NCI-H2029 treated with DMSO at 0.1 percent for 48 hours (cell line): ENCODE measurements at places on chromosomes 6 and 20.

- no peak for DNase-seq
Observed at GRCh38 chr6:143205991-143206390, 145.3 kb downstream of the AIG1 start.

DNA sequence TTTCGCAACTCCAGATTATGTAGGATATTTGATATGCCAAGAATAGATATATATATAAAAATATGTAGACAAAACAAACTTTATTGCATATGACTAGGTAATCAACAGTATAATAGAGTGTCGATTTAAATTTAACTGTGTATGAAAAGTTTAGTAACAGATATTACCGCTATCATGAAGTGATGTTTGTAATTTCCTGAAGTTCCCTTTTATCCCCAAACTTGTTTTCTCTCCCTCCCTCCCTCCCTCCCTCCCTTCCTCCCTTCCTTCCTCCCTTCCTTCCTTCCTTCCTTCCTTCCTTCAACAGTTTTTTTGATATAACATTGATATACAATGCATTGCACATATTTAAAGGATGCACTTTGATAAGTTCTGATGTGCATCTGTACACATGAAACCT lies 15.2 kb downstream of the ADGB start:
- DNase-seq = no peak

GRCh38 chr6:51660767-51661166 lies 426.6 kb downstream of the PKHD1 start:
- no peak for DNase-seq

- no peak for DNase-seq
Observed at GRCh38 chr6:107202876-107203468, 87.7 kb upstream of the BEND3 start.

GRCh38 chr20:53550280-53551187 lies 43.1 kb downstream of the ZNF217 start:
- DNase-seq = no peak

DNA sequence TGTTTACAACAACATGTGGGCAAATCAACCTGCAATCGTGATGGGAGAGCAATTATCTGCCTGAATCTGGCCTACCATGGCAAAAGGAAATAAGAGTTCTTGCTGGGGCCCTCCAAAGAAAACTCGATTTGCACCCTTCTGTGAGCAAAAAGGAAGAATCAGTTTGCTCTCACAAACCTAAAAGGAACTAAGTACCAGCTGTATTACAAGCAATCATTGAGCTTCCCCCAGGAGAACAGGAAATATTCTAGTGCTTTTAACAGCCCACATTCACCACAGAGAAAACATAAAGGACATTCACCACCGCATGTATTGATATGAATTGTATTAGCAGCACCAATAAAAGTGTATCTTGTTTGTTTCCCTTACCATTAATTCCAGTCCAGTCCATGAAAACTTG lies 75.0 kb downstream of the MBOAT1 start:
- DNase-seq = no peak

- DNase-seq = no peak
Observed at GRCh38 chr6:55182016-55182650, 7.8 kb downstream of the HCRTR2 start.

DNA sequence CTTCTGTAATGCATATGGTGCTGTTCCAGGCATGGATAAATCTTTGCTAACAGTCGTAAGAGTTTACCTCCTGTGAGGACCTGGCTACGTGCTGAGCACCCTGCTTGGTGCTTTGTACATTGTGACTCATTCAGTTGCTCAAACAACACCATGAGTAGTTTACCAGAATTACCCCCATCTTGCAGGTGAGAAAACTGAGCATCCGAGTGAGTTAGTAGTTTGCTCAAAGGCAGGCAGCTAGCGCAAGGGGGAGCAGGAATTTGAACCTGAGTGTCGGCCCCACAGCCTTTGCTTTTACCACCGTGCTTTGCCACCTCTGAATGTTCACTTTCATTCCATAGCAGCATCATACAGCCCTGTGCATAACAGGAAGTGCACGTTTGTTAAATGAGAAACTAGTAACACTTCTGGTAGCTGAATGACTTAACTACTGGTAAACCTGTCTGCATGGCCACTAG lies 121.9 kb downstream of the MTHFD1L start:
- no peak for DNase-seq

DNA sequence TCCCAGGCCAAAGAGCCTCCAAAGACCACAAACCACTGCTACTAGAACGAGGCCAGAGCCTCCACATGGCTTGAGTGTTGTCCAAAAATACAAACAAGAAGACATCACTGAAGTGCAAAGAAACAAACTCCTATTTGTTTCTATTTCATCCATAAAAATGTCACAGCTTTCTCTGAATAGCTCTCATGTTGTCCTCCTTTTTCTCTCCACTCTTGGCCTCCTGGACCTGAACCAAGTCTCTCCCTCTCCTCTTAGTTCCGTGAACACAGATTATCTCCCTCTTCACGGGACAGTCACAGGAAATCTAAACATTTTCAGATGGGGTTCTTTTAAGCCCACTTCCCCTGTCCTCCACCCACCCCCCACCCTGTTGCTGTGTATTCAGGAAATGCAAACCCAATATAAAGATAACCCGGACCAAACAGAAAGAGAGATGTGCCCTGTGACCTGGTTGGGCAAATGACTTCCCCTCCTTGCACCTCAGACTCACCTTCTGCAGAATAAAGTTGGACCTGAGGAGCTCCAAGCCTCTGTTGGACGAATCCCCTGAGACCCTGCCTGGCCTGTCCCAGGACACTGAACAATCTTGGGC lies 75.8 kb upstream of the MRPS10 start:
- no peak for DNase-seq

DNA sequence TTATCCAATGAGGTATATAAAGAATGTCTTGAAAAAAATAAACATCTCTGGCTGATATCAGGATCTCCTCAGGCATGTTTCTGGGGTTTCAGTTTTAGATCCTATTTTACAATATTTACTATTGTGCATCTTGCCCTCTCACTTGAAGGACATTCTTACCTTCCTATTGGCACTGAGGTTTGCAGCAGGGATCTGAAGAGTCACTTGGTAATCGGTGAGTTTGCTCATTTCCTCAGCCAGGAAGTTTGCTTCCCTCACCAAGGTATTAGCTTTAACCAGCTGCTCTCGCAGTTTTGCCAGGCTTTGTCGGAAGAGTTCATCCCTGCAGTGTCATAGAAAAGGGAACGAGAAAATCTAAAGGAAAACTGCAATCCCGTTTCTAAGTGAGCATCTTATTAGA lies 101.9 kb upstream of the NUP153 start:
- DNase-seq = no peak

DNA sequence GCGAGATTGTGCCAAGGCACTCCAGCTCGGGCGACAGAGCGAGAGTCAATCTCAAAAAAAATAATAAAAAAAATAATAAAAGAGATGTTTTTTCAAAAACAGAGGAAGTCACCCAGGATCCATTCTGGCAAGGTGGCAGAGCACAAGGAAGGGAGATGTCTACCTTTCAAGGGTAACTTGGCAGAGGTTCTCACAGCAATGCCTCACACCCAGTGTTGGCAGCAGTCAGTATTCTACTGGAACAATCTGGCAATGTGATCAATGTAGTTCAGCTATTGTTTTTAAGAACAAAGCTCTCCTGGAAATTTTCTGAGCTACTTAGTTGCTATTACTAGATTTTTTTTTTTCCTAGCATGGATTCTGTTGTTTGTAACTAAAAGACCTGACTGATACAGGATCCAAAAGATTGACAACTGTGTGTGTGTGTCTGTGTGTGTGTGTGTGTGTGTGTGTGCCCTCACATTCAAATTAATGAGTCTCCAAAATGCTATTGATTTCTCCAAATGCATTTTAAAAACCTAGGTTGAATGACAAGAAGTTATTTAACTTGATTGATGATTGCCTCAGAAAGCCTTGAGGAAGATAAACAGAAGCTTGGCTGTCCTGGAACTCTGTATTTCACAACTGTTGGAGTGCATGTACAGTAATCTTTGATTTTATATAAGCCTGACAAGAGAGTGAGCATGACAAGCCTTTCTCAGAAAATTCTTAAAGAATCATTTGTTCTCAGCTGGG lies 114.1 kb upstream of the RREB1 start:
- peak; percentile 35 for DNase-seq

DNA sequence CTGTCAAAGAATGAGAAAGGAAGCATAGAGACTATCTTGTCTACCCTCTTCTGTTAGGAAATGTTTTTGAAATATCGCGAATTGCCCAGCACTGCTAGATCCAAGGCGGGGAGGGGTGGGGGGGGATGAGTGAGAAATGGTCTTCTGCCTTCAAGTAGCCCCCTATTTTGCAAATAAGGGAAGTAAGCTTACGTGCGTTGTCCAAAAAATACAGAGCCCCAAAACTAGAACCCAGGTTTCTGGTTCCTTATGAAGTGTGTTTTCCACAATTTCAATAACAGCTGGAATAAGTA lies 923 bp upstream of the ILRUN start:
- no peak for DNase-seq

- DNase-seq = no peak
Observed at GRCh38 chr6:75283907-75284631, 523 bp downstream of the TMEM30A start.
